Cardiac atrium fibroblast (primary cell): ENCODE measurements at places on chromosomes 2 and 18. TPM values are rescaled to one million over a fixed set of nuclear protein-coding genes. Genes with fewer than 3 reads are reported as not detected.

The RGPD8 gene
- total RNA-seq, result 3.6 and 8.1 TPM in 2 replicates

The HAUS1 gene
- 23.6 and 40.3 TPM in 2 replicates for total RNA-seq

The TMEM150A gene
- total RNA-seq, result 21.4 and 31.4 TPM in 2 replicates

The FN1 gene
- total RNA-seq, result 27,606 and 34,158 TPM in 2 replicates

The FTCDNL1 gene
- total RNA-seq, result not detected in 2 replicates

The CABYR gene
- total RNA-seq, result 1.8 and 2.0 TPM in 2 replicates

The CPO gene
- total RNA-seq, result not detected in 2 replicates

The FIGN gene
- total RNA-seq, result 0.36 and 0.81 TPM in 2 replicates

The ST6GAL2 gene
- 0.18 TPM in 1 of 2 replicates, not detected in the other for total RNA-seq

The SCN9A gene
- 1.3 and 2.0 TPM in 2 replicates for total RNA-seq

The KLHL14 gene
- not detected in 2 replicates for total RNA-seq

The DCDC2C gene
- total RNA-seq, result not detected in 2 replicates

The IL18R1 gene
- total RNA-seq, result 4.5 and 5.3 TPM in 2 replicates

The EMX1 gene
- total RNA-seq, result not detected in 2 replicates

The CCDC74B gene
- 3.1 and 6.0 TPM in 2 replicates for total RNA-seq

The TWIST2 gene
- total RNA-seq, result 42.2 and 57.0 TPM in 2 replicates

The POTEF gene
- total RNA-seq, result not detected in 2 replicates

The IL1F10 gene
- total RNA-seq, result not detected in 2 replicates

The SLC4A5 gene
- under 0.01 and 0.16 TPM in 2 replicates for total RNA-seq
